Prostate gland (tissue), 2 donors: ENCODE measurements at places on chromosomes 6 and 20. TPM values are rescaled to one million over a fixed set of nuclear protein-coding genes. Genes with fewer than 3 reads are reported as not detected.
A peak's percentile ranks its signal among the peaks of the same experiment; 100 is the strongest.

DNA sequence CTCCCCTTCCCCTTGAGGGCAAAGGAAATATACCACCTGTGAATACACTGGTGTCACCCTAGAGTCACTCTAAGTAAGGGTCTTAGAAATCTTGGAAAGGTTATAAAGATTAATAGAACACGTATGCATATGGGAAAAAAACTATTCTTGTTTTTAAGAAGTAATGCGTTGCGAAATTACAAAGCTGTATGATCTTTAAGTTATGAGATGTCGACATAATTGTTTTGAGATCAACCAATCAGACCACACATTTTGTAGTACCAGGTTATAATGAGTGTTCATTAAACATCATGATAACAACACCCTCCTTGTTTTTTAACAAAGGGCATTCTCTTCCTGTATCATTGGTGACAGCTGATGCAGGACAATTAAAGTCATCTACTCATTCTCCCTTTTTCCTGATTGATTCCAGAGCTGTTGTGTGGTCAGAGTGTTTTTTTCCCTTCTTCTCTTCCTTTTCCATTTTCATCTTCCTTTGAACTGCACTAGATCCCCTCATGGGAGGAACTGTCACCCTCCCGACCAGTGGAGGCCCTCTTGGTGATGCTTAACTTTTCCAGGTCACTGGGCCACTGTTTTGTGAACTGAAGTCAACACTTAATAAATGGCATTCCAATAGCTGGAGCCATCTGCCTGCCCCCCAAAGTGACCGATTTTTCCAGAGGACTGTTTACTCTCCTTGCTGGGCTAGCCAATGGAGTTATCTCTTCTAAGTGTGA is 37.0 kb downstream of the PRDM1 start:
- no peak for DNase-seq

GRCh38 chr20:15705975-15706374 is 867.3 kb downstream of the KIF16B start:
- DNase-seq, result no peak

- DNase-seq, result no peak
These were observed 183.2 kb downstream of the SIM1 start for GRCh38 chr6:100281471-100281901.

- DNase-seq, result no peak
These were observed 134.1 kb upstream of the CEP162 start for GRCh38 chr6:84361372-84362192.

- DNase-seq, result no peak
These were observed 662.6 kb downstream of the RFPL4B start for GRCh38 chr6:113009682-113010081.

DNA sequence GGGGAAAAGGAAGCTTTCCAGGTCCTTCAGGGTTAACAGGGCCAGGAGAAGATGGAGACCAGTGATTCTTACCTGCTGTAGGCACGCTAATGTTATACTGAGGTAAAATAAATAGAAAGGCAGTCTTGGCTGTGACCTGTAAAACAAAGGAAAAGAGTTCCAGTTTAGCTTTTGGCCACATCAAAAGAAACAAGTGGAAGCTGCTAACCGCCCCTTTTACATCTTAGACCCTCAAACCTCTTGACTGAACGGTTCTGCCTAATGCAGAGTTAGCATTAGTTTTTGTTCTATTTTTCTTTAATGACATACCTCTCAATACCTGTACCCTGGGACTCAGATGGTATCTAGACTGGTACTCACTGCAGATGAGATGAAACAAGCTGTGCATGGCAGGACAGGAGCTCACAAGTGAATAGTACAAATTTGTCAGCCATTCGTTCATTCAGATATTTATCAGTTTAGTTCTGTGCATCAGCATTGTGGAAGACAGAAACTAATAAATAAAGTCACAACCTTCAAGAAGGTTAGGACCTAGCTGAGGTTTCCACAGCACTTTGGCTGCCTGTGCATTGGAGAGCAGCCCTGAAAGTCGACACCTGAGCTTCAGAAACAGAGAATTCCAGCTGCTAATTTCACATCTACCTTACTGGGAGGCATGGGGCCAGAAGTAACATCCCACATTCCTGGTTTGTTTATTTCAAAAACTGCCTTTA is 41.0 kb downstream of the TRAM2 start:
- DNase-seq, result no peak

DNA sequence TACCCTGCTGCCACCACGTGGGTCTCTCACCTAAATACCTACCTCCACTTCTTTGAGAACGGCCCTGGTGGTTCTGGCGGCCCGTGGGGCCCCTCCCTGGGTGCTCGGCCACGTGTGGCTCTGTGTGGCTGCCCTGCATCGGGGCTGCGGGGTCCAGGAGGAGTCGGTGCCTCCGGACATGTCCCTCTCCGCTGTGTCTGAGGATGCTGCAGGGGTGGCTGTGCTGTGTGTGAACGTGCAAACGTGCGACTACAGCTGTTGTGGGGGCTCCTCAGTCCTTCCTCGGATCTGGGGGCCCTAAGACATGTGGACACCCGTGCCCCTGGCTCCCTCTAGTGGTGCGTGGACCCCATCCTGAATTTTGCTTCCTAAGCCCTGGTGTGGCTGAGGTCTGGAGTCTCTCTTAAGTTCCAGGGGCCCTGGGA is 691.8 kb downstream of the QKI start:
- no peak for DNase-seq

GRCh38 chr6:134187751-134188150 is 130.2 kb downstream of the SGK1 start:
- no peak for DNase-seq

GRCh38 chr6:157339432-157339831 is 16.1 kb upstream of the TMEM242 start:
- no peak for DNase-seq

DNA sequence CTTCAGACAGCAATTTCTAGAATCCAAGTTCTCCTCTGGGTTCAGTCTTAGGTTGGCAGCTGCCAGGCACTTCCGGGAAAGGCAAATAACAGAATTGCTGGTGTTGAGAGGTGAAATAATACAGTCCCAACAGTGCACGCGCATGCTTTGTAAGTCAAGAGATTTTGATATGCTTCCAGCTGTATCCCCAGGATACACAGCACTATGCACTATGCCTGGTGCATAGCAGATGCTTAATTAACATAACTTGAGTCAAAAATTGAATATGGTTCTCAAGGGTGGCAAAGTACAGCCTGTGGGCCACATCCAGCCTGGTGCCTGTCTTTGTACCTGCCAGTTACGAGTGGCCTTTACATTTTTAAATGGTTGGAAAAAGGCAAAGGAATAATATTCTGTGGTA is 18.9 kb upstream of the PMEPA1 start:
- no peak for DNase-seq

DNA sequence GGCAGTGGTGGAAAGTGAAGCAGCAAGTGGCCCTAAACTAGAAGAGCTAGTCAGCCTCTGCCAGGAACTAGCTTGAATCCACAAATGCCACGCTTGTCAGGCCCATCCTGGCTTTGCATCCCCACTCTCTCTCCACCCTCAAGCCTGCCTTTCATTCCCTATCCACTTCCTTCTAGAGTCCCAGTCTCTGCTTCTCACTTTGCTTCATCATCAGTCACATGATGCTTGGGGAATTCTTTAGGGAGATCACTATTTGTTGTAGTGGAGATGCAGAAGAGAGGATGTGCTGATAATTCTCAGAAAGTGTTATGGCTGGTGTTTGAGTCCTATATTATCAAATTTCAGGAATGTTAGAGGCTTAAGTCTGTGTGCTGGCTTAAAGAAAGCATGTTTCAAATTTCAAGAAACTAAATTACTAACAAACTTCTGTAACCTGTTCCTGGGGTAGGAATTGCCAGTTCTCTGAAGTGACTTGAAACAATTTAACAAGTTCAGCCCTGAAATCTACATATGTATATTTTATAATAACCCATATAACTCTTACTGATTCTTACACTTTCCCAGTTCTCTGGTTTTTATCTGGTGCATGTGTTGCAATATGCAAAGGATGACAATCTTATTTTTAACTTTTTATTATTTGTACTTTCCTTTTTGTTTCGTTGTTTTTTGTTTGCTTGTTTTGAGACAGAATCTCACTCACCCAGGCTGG is 7.5 kb downstream of the TRIM39 start:
- no peak for DNase-seq

GRCh38 chr6:47303342-47303741 is 6.4 kb downstream of the TNFRSF21 start:
- no peak for DNase-seq

- DNase-seq, result peak; percentile 33
These were observed 51.0 kb upstream of the TCF21 start for GRCh38 chr6:133837801-133838349.

GRCh38 chr6:108002365-108003221 is 44.6 kb upstream of the SEC63 start:
- DNase-seq, result peak; percentile 11

DNA sequence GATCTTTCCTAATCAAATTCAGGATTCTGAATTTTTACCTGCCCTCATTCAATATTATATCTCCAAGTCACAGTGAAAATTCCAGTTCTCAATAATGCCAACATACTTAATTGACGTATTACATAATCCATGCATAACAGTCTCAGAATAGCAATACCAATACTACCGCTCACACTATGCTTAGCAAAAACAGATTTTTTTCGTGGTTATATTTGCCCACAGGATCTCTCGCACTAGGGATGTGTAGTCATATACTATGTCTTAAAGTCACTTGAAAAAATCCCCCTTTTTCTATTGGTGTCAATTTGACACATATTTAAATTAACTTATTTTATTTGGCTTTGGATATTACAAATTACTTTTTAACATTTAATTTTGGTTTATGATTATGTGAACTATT is 323.1 kb upstream of the SLC35B3 start:
- DNase-seq, result no peak

- DNase-seq, result no peak
These were observed 33.2 kb downstream of the DNAAF9 start for GRCh38 chr20:3374296-3374695.

GRCh38 chr20:37020636-37021035 is 69.1 kb upstream of the SAMHD1 start:
- no peak for DNase-seq

- no peak for DNase-seq
These were observed 21.7 kb downstream of the VPS52 start for GRCh38 chr6:33249732-33250630.

- no peak for DNase-seq
These were observed 70.0 kb downstream of the PSMG4 start for GRCh38 chr6:3328796-3329195.

DNA sequence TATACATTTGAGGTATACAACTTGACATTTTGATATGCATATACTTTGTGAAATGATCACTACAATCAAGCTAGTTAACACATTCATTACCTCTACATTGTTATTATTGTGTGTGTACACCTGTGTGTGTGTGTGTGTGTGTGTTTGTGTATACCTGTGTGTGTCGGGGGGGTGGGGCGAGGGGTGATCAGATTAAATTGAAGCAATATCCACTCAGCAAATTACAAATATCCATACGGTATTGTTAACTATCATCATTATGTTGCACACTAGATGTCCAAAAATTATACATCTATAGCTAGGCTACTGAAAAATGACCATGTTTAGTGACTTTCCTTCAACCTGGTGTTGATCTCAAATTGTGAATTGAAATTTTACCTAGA is 1.8 kb downstream of the RHAG start:
- DNase-seq, result no peak

DNA sequence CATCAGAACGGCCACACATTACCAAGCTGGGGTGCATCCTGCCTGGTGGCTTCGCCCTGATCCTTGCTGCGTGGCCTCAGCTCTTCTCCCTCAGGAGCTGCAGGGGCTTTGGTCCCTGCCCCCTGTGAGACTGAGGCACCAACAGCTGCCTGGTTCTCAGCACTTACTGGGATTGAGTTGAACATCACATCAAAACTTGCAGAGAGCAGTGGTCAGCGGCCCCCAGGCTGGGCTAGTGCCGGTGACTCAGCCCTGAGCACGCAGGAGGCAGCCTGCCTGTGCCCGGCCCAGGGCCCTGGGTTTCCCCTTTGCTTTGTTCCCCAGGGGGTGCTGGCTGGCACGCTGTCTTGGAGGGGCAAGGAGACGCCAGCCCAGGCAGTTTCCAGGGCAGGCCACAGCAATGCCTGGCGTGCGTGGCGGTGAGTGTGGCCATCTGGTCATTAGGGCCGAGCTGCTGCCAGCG is 63.3 kb downstream of the DLL1 start:
- DNase-seq, result no peak

- DNase-seq, result peak; percentile 8
These were observed 38.6 kb upstream of the GGTLC1 start for GRCh38 chr20:24027229-24027628.

DNA sequence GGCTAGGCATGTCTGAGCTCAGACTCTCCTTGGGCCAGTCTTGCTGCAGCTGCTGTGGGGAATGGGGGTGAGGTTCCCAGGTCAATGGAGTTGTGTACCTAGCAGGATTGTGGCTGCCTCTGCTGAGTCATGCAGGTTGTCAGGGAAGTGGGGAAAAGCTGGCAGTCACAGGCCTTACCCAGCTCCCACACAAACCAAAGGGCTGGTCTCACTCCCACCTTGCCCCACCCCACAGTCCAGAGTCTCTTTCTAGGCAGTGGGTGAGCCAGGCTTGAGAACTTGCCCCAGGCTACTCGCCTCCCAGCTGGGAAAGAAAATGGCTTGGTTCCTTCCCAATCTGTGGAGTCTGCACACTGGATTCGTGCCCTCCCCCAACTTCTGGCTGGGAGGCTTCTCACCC is 65.7 kb downstream of the SCP2D1 start:
- DNase-seq, result no peak

GRCh38 chr6:143553337-143553736 is 41.8 kb upstream of the FUCA2 start:
- no peak for DNase-seq

GRCh38 chr20:44057698-44058675 is 129.0 kb downstream of the JPH2 start:
- no peak for DNase-seq

GRCh38 chr20:51423290-51423667 is 119.2 kb downstream of the NFATC2 start:
- no peak for DNase-seq

GRCh38 chr6:85130743-85131142 is 319.1 kb upstream of the NT5E start:
- no peak for DNase-seq

- DNase-seq, result no peak
These were observed 77.5 kb downstream of the FKBP5 start for GRCh38 chr6:35611240-35611639.

GRCh38 chr6:12911427-12911826 is 194.9 kb downstream of the PHACTR1 start:
- peak; percentile 22 for DNase-seq

DNA sequence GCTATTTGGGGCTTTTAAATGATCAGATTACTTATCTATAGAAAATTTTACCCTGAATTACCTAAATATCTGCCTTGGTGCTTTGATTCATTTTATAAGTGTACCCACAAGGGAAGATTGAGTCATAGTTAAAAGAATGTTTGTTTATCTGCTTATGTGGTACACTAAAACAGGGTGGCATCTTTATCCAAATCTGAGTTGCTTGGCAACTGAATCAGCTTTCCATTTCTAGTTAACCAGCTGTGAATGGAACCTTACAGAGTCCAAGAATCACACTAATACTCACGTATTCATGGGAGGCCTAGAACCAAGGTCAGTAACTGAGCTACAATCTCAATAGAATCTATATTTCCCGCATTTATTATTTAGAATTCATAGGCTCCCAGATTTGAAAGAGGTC is 44.0 kb upstream of the CAP2 start:
- no peak for DNase-seq

The ARMH2 gene
- total RNA-seq, result not detected

The CCN5 gene
- total RNA-seq, result 62.9 TPM

The MEA1 gene
- total RNA-seq, result 95.9 TPM

The TRAM2 gene
- 22.4 TPM for total RNA-seq

The HCK gene
- total RNA-seq, result 6.0 TPM

The PNLDC1 gene
- total RNA-seq, result not detected

The EFCAB8 gene
- 1.8 TPM for total RNA-seq

The SH3BGRL2 gene
- total RNA-seq, result 93.3 TPM

The EYA4 gene
- total RNA-seq, result 4.1 TPM

The GABRR2 gene
- total RNA-seq, result 0.40 TPM

The SLC26A8 gene
- not detected for total RNA-seq

The TRIM10 gene
- not detected for total RNA-seq

The NNAT gene
- total RNA-seq, result 4.3 TPM
